ENCODE measurements at places on chromosomes 13 and 19.
A peak's percentile ranks its signal among the peaks of the same experiment; 100 is the strongest.

- no peak for DNase-seq
These were observed 328.6 kb downstream of the MYO16 start for GRCh38 chr13:108958013-108958376.

DNA sequence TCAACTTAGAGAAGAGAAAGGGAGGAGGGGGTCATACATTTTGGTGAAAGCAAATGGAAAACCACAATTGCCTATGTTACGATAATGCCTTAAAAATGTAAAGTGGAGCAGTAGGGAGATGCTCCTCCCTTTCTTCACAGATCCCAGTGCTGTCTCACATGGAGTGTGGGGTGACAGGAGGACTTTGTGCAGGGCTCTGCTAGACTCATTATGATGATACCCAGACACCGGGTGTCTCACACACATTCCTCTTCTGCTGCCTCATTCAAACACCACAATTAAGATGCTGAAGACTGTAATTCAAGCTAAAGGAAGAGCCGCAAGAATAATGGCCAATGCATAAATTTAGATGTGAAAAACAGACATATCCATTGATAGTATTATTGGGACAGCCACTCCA lies 150.6 kb downstream of the LHFPL6 start:
- DNase-seq = peak; percentile 9

DNA sequence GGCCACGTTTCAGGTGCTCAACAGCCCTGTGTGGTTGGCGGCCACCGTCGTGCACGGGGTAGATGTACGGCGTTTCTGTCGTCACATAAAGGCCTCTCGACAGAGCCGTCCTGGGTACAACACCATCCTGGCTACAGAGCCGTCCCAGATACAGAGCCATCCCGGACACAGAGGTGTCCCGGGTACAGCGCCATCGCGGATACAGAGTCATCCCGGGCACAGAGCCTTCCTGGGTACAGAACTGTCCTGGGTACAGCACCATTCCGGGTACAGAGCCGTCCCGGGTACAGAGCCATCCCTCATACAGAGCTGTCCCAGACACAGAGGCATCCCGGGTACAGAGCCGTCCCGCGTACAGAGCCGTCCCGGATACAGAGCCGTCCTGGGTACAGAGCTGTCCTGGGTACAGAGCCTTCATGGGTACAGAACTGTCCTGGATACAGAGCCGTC lies 222.7 kb upstream of the SOX1 start:
- DNase-seq = no peak

DNA sequence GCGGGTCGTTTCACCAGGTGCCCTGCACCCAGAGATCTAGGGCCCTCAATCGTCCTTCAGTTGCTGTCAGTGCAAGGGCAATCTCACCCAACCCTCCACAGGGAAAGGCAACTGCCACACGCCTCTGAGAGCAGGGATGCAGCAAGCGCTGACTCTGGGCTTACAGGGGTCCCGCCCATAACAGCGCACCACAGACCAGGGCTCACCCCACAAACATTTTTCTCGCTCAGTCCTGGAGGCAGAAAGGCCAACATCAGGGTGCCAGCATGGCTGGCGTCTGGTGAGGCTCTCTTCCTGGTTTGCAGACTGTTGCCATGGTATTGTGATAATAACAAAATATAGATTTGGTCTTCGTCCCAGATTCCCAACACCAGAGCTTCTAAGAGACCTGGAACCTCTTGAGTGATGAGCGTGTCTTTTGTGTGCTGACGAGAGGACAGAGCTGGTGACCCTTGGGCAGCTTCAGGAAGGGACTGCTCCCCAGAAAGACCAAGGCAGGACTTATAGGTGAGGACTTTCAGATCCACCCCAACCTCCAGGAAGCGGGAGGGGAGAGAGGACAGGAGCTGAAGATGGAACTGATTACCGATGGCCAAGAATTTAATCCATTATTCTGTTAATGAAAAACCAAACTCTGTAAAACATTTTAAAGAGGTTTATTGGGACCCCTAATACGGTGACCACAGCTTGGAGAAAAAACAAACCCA lies 51.3 kb downstream of the C13orf46 start:
- no peak for DNase-seq

DNA sequence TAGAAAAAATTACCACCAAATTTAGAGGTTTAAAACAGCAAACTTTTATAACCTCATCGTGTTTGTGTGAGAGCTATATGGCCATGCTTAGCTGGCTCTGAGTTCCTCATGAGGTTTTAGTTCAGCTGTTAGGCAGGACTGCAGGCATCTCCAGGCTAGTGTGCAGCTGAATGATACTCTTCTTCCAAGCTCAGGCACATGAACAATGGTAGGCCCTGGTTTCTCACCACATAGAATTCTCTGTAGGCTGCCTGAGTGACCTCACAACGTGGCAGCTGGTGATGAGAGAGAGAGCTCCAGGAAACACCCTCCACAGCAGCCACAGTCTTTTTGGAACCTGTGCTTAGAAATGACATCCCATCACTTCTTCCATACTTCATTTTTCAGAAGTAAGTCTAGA lies 540.6 kb upstream of the MIR17HG start:
- DNase-seq = no peak

DNA sequence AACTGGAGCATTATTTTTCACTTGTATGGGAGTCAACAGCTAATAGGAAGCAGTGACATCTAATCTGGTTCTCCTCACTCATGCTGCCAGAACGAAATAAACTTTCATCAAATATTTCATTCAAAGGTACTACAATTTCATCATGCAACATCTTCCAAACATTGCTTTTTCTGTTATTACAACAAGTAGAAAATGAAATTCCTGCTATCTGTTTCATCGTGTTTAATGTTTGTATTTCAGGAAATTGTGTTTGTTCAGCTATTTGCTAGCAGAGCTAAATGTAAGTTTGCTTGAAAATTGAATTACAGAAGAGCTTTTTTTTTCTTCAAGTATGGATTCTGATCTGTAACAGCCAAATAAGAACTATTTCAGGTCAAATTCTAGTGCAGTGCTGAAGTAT lies 90.1 kb downstream of the SLITRK6 start:
- no peak for DNase-seq

DNA sequence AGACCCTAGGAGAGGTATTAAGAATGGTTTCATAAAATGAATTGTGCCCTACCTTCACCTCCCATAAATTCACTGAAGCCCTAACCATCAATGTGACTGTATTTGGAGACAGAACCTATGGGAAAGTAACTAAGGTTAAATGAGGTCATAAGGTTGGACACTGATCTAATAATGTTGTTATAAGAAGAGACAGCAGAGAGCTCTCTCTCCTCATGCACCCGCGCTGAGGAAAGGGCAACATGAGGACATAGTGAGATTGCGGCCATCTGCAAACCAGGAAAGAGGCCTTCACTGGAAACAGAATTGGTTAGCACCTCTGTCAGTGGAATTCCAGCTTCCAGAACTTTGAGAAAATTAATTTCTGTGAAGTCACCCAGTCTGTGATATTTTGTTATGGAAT lies 1396.1 kb upstream of the MIR17HG start:
- DNase-seq = peak; percentile 26

GRCh38 chr13:40981361-40981760 lies 37.8 kb downstream of the ELF1 start:
- no peak for DNase-seq

DNA sequence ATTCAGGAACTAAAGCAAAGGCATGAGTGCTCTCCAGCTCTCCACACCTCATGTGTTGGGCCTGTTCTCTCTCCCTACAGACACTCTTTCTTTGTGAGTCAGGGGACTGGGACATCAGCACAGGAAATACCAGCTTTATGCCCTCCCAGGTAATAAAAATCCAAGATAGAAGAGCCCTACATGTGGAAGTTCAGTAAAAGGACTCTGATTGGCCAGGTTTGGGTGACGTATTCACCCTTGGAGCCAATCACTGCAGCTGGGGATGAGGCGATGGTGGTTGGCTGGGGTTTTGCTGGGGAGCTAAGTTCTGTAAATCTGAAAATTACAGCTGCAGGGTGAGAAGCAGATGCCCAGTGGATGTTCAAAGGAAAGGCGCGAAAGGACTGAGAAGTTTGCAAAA lies 32.5 kb downstream of the CCDC70 start:
- no peak for DNase-seq

DNA sequence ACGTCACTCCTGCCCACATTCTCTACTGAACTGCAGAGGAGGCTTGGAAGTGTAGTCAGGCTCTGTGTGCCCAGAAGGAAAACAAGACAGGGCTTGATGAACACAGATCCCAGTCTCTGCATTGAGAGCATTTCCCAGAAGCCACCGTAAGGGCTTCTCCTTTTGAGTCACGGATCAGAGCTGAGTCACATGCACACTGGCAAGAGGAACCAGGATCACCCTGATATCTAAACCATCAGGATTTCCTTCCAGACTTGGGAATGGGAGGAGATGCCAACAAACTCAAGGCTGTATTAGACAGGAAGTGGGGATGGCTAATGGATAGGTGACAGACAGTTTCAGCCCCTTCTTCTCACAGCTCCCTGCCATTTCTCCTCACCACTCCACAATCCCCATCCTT lies 17.7 kb upstream of the FBXO17 start:
- DNase-seq = no peak

- DNase-seq = no peak
These were observed 53.2 kb upstream of the KATNAL1 start for GRCh38 chr13:30360586-30360985.
